Stimulated activated CD8-positive, alpha-beta memory T cell treated with anti-CD3 and anti-CD28 coated beads, Interleukin-12 subunit alpha, Interleukin-12 subunit beta, amount 100 ng/mL, for 4 hours (primary cell): ENCODE measurements at places on chromosomes 2 and 18.

DNA sequence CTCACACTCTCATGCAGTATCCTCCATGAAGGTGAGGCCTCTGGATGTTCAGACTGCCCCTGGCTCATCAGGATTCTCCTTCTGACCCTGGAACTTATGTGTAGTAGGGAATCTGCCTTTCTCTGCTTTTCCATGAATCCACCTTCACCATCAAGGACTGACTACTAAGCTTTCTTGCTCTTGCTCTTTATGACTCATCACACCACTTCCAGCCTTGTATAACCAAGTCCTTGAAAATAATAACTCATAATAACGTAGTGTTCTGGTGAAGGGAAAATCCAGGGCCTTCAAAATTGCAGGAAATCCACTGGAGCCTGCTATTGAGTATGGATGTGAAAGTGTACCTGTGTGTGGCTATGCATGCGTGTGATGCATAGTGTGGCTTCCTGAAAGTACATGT lies 11.3 kb upstream of the KCNS3 start:
- DNase-seq: no peak

DNA sequence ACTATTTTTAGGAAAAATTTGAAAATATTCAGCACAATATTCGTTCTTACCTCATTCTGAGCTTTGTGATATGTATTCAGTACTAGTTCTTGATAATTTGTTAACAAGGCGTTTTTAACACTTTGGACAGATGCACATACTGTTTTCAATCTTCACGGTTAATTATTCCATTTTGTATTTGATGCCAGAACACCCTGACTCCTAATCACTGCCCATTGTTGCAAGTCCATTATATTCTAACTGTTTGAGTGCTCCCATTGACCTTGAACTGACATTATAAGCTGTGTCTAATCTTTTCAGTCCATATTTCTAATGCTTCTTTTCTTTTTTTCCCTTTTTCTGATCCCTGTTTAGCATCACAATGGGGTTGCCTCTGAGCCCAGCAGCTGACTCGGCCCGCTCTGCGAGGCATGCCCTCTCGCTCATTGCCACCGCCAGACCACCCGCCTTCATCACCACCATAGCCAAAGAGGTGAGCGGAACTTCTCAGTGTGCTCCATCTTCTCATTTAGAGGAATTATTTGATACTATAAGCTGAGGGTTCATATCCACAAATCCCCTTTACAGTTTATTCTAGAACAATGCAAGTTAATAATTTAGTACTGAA lies 211.3 kb upstream of the BOD1L2 start:
- DNase-seq: no peak

DNA sequence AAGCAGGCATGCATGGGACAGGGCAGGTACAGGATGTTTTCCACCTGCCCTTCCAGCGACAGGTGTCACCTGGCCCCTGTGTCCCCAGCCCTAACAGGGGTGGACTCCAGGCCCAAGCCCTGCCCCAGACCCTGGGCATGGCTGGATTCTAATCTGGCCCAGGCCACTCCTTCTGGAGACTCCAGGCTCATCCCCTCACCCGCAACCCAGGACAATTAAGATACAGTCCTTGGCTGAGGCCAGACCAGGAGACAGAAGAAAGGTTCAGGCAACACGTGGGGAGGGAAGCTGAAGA lies 9.5 kb downstream of the BIN1 start:
- DNase-seq: no peak

- DNase-seq: no peak
These were observed 35.8 kb downstream of the CASP10 start for GRCh38 chr2:201218780-201219179.

GRCh38 chr2:25497918-25498407 lies 156.2 kb upstream of the DNMT3A start:
- DNase-seq: no peak

DNA sequence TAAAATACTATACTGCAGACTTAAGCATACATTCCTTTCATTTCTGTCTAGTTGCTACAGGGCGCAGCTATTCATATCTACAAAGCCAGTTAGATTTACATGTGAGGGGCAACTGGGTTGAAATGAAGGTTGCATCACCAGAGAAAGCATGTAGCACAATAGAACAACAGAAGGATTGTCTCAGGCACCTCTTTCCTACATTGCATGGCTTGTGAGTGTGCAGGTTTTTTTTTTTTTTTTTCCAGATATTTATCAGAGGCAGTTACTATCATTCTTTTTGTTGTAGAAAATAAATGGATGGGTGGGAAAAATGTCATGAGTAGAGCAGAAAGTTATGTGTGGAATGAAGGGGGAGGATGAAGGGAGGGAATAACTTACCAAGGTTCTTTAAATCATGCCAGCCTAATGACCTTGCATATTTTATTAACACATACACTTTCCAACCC lies 86.8 kb downstream of the ERBB4 start:
- DNase-seq: no peak

GRCh38 chr2:132430895-132431294 lies 14.3 kb downstream of the GPR39 start:
- DNase-seq: no peak

GRCh38 chr2:99933894-99934650 lies 208.3 kb downstream of the AFF3 start:
- no peak for DNase-seq

- no peak for DNase-seq
These were observed 55.1 kb downstream of the TNS1 start for GRCh38 chr2:217947383-217948350.
